ENCODE measurements at places on chromosomes 4 and X. TPM values are rescaled to one million over a fixed set of nuclear protein-coding genes. Genes with fewer than 3 reads are reported as not detected.

The SHISA3 gene
- 0.17 TPM for total RNA-seq

The ADH4 gene
- total RNA-seq = not detected

DNA sequence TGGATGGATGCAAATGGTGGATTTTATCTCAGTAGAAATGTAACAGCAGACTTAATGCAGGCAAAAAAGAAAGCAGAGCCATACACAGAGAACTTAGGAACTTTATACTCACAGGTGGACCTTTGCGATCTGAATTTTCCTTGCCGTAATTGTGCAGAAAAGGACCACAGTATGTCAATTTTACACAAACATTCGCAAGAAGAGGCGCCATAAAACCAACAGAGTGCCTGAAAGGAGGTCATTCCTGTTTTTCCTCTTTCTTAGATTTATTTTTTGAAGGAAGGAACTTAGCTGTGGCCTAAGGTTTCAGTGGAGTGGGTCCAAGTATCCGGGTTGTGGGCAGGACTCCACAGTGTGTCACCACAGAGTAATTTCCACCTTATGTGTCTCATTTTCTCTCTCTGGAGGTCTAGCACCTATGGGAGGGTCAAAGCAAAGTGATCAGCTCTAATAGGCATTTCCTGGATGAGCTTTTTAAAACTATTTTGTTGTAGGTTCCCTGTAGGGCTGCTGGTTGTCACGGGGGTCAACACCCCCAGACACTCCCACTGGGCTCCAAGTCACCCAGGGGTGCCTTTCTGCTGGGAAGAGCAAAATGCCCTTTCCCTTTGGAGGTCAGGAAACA, 24.7 kb upstream of the PBDC1 start:
- peak; percentile 40 for DNase-seq

DNA sequence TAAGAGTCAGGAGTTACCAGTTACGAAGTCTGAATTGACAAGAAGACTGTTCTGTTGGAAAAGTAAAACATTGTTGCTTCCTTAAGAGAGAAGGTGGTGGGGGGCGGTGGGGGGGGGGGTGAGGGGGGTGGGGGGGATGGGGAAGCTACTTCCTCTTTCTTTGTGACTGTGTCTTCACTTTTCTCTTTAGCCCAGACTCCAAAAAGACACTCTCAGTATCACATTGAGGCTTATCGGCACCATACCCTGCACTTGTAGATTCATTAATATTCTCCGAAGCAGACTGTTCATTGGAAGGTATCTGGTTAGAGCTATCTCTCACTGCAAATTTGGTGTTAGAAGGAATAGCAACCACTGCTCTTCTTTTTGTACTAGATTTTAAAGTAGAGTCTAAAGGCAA, 94.5 kb upstream of the IL13RA1 start:
- no peak for DNase-seq

- no peak for DNase-seq
Measured at GRCh38 chr4:169791062-169791461, 33.3 kb upstream of the HPF1 start.

DNA sequence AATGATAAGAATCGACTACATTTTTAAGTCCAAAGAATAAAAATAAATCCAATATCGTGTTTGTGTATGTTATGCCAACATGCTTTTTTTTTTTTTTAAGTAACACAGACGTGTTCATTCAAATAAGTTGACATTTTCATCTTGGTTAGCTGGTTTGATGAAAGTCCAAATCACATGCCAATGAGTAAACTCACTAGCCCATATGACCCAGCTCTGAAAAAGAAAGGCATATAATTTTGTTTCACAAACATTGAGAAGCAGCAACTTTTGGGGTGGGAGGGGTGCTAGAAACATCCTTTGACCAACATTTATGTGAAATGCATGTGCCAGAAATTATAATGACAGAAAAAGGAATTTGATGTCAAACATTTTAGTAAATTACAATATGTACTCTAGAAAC, 61.6 kb upstream of the SPP1 start:
- peak; percentile 71 for DNase-seq

GRCh38 chrX:153853180-153853901, 23.0 kb upstream of the PDZD4 start:
- no peak for DNase-seq

GRCh38 chr4:102223461-102223860, 121.8 kb downstream of the SLC39A8 start:
- no peak for DNase-seq

DNA sequence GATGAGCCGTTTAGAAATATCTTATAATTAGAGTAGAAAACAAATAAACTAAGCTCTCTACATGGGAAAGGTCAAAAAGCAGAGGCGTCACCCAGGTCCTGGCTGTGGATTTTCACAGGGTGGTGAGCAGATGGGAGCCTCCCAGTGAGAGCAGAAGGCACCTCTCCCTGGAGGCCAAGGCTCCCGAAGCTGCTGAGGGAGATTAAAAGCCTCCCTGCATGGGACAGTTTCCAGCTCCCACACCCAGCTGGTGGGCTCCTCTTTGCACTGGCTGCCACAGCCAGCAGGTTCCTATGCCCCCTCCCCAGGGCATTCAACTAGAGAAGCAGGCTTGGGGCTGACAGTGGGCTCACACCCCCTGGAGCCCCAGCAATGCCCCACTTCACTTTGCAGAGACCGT, 55.2 kb upstream of the TBC1D9 start:
- DNase-seq = no peak

GRCh38 chr4:95398217-95398616, 150.6 kb downstream of the UNC5C start:
- DNase-seq = no peak

DNA sequence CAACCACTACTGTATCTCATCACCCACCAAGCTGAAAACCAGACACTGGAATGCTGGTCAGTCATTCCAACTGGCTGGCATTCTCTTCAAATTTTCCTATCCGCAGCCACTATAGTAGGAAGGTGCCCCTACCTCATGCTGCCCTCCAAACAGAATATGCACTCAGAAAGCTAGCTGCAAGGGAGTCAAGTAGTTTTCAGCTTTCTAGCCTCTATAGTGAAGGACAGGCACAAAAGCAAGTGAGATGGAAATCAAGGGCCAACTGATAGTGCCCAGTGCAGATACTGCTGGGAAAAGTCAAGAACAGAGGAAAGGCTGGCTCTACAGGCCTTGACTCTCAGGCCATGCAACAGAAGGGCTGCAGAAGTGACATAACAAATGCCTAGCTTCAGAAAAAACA, 47.2 kb downstream of the BCOR start:
- no peak for DNase-seq

GRCh38 chr4:79249881-79250503, 75.9 kb downstream of the NAA11 start:
- DNase-seq = no peak
